ENCODE measurements at places on chromosomes 5 and 9.
A peak's percentile ranks its signal among the peaks of the same experiment; 100 is the strongest.

- peak; percentile 1 for DNase-seq
These were observed 72.4 kb upstream of the MPDZ start for GRCh38 chr9:13351778-13352386.

DNA sequence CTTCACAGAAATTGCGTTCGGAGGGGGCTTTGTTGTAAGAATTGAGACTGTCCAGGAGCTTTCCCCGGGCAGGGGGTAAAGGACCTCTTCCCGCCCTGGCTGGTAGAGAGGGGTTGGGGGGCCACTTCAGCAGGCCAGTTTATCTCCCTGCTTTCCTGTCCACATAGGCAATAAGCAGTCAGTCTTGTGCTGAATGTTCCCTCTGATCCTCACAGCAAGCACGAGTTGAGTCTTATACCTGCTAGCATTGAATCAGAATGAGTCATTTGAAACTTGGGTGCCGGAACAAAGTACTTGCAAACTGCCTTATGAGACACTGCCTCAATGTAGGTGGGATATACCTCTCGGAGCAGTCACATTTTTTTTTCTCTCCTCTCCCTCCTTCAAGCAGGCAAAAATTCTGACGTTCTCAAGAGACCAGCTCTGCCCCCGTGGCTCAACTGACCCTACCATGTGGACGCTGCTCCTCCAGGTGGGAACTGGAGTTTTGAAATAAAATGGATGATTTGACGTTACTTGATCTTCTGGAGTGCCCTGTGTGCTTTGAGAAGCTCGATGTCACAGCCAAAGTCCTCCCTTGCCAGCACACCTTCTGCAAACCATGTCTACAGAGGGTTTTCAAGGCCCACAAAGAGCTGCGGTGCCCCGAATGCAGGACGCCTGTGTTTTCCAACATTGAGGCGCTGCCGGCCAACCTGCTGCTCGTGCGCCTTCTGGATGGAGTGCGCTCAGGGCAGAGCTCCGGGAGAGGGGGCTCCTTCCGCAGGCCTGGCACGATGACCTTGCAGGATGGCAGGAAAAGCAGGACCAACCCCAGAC lies 1.3 kb downstream of the SH3RF2 start:
- peak; percentile 88 for DNase-seq

DNA sequence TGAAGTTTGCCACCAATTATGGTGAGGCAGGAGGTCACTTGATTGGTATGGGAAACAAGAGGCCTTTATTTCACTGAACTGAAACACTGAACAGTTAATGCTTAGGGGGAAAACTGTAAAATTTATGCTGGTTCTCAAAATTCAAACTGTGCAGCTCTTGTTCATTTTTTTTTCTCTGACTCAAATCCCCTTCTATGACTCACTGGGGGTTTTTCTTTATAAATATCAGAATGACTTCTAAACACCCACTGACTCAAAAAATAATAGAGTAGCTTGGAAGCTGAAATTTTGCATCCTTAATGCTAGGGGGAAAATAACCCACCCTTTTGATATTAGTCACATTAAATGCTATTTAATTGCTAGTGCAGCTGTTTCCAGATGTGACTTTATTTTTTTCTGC lies 24.1 kb upstream of the OTP start:
- peak; percentile 44 for DNase-seq

- DNase-seq: no peak
These were observed 190.1 kb upstream of the TBC1D2 start for GRCh38 chr9:98445576-98445975.

DNA sequence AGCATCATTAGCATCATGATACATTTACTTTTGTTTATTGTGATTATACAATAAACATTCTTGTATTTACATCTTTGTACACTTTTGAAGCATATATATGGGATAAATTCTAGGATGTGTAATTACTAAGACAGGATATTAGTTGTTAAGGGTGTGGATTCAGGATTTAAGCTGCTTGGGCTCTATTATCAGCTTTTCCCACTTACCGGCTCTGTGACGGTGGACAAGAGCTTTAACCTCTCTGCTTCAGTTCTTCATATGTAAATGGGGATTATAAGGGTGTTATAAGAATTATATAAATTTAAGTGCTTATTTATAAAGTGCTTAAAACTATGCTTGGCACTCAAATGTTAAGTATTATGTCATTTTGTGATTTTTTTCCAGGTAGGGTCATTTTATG lies 131.1 kb downstream of the FER start:
- DNase-seq: no peak

DNA sequence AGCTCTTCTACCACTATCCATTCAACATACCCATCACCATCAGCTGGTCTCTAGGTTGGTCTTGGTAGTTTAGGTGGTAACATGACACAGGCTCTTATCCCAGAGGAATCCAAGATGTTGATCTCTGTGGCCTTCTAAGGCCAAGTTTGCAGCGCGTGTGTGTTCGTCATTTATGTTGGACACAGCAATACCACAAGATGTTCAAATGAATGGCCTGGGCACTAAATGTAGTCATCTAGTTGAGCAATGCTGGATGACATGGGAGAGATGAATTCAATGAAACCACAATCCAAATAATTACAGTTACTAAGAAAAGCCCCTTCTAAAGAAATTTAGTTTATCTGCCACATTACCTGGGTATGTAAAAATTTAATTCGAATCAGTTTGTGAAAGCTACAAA lies 292.4 kb downstream of the MRPS30 start:
- DNase-seq: no peak

DNA sequence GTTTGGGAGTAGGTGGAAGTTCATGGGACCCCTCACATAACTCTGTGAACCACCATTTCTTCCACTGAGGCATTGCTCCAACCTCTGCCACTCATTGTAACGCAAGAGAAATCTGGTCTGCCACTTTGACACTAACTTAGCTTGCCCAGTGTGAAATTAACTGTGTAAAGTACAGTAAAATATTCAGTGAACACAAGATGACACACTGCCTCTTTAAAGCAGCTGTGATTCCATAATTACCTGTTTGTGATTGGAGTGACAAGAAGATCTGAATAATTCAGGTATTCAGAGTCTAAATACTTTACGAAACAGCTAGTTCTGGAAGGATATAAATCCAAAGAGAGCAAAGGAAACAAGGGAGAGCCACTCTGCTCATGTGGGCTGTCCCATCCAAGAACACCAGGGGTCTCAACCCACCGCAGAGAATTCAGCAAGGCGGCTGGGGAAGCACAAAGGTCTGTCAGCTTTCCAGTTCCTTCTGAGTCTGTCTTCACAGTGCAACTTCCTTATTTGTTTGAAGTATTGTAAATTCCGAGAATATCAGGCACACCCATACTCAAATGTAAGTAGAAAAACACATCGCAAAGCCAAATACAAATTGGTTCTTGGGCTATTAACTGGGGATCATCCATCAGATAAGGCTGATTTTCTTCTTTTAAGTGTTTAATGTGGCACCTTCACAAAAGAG lies 86.9 kb downstream of the GNAQ start:
- no peak for DNase-seq

GRCh38 chr5:76230711-76231285 lies 147.6 kb downstream of the SV2C start:
- no peak for DNase-seq

GRCh38 chr5:175257128-175257846 lies 186.7 kb downstream of the DRD1 start:
- DNase-seq: peak; percentile 3

GRCh38 chr5:80659106-80659505 lies 4.3 kb upstream of the DHFR start:
- DNase-seq: no peak

DNA sequence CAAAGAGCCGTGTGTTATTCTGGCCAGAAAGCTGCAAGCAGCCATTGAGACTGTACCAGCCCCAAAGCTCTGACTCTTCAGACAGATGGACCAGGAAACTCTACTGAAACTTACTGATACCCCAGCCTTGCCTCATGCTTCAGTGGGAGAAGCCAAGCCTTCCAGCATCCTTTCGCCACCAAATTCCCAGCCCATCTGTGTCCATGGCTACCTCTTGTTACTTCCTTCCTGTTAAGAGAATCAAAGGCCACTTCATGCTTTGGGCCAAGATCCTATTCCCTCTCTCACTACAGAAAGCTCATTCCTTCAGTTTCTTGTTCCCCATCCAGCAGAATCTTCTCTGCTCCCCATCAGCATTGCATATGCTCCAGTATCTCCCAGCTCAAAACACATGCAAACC lies 46.9 kb upstream of the FREM1 start:
- DNase-seq: no peak

- DNase-seq: peak; percentile 79
These were observed at the start of gene ERBIN for GRCh38 chr5:65926276-65926783. Gene ERBIN (plus strand): TSS chr5:65926575. CDS start chr5:65992719, 66,144 bp downstream.

DNA sequence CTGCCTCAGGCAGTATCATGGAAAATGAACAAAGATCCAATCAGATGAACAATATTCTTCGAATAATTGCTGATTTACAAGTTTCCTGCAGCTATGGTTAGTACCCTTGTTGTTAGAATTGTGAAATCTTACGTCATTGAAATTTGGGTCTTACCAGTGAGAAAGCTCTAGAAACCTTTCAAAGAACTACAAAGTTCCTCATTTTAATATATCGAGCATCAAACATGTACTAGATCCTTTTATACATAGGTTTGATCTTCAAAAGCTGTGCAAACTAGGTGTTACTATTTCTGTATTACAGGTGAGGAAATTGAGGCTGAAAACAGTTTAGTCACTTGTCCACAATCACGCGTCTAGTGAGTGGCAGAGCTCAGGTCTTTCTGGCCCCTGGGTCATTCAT lies 43.7 kb upstream of the ANGPTL2 start:
- DNase-seq: no peak

DNA sequence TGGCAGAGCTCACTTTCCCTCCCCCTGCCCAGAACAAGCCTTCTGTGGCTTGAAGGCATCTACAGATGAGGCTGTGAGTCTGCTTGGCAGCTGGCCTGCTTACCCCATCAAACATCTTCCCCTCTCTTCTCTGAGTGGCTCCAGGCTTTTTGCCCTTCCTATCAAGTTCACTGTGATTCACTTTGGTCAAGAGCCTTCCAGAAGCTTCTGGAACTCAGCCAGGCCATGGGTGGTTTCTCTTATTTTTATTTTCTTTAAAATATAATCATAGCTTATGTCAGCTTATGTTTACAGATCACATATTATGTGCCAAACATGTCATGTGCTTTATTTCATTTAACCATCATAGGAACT lies 267.0 kb downstream of the SEC61B start:
- no peak for DNase-seq

DNA sequence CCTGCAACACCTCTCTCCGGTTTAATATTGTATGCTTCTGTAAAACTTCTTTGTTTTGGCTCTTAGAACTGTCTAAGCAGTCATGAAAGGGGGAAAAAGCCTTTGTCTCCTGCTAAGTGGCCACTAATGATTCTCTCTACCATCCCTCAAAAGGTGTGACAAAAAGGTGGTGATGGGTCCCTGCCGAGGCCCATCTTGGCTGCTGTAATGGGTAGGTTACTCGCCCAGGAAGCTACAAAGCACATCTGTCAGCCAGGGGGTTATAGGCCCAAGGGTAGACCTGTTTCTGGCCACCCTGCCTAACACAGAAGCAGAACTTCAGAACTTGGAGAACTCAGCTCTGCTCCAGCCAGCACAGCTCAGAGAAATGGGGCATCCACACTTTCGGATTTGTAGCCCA lies 1.6 kb downstream of the FAM219A start:
- no peak for DNase-seq

GRCh38 chr9:108486831-108487230 lies 369.0 kb downstream of the ACTL7B start:
- no peak for DNase-seq

DNA sequence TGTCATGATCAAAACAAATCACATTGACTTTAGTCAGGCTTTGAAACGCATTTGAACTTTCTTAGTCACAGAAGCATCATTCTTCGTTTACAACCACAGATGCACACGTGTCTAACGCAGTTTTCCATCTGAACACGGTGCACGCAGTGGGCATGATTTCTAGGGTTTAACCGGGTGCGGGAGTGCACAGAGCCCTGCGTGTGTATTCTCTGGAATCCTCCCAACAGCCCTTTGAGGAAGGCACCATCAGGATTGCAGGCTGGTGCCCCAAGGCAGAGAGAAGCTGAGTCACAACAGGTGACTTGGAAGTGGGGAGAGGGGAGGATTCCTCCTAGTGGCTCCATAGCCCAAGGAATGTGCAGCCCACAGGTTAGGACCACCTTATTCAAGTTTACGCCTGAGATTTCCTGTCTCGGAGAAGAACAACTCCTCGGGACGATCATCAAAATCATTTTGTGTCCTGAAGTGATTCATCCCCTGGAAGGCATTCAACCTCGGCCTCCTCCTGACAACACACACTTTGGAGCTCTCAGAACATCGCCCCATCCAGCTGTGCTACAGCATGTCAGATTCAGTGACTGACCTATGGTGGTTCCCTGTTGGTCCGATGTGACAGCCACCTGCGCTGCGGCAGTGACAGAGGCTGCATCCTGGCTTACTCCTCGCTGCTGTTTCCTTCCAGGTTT lies 13.1 kb downstream of the ROPN1L start:
- no peak for DNase-seq

GRCh38 chr9:32294106-32294505 lies 90.3 kb upstream of the ACO1 start:
- DNase-seq: no peak

- no peak for DNase-seq
These were observed 19.8 kb upstream of the PTPN3 start for GRCh38 chr9:109517901-109518377.

DNA sequence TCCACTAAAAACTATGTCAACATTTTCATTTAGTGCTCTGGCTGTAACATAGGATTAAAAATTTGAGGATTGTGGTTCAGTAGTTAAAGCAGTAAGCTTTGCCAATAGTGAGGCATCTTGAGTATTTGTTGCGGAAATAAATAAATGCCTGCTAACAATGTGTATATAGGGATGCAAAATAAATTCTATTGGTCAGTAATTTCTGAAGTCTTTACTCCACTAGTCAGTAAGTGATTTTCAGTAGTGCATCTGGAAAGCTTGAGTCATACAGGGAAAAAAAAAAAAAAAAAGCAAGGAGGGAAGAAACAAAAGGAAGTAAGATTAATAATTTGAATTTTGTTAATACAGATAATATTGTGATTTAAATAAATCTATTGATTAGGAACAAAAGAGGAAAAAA lies 21.0 kb downstream of the NIPBL start:
- DNase-seq: no peak

DNA sequence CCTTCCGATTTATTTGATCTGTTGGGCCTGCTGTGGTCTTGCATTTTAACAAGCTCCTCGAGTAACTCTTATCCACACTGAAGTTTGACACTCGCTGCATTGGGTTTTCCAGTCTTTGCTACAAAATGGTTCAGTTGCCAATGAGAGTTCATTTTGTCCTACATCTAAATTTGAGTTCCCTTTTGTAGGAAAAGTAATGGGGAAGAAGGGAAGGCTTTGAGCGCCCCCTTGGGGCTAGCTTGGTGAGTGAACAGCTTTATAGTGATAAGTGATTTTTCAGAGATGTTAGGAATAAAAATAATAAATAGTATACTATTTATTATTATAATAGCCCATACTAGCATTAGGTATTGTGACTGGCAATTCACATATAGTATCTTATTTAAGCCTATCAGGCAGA lies 89.9 kb upstream of the GNAQ start:
- DNase-seq: peak; percentile 62

GRCh38 chr5:179124273-179124852 lies 64.2 kb downstream of the ZNF354C start:
- DNase-seq: no peak

- no peak for DNase-seq
These were observed 777.0 kb upstream of the WWC1 start for GRCh38 chr5:167514461-167514860.
